Right ventricle myocardium superior (tissue), 1 donor: ENCODE measurements at places on chromosomes 4 and X. TPM values are rescaled to one million over a fixed set of nuclear protein-coding genes. Genes with fewer than 3 reads are reported as not detected.

The RBMX gene
- total RNA-seq = 78.3 TPM

GRCh38 chr4:159052315-159052714 lies 50.6 kb upstream of the RAPGEF2 start:
- no peak for DNase-seq

GRCh38 chr4:153782581-153782980 lies 6.3 kb downstream of the SFRP2 start:
- DNase-seq = no peak

The PPARGC1A gene
- 82.8 TPM for total RNA-seq

GRCh38 chr4:145496292-145496691 lies 14.6 kb downstream of the SMAD1 start:
- DNase-seq = no peak

DNA sequence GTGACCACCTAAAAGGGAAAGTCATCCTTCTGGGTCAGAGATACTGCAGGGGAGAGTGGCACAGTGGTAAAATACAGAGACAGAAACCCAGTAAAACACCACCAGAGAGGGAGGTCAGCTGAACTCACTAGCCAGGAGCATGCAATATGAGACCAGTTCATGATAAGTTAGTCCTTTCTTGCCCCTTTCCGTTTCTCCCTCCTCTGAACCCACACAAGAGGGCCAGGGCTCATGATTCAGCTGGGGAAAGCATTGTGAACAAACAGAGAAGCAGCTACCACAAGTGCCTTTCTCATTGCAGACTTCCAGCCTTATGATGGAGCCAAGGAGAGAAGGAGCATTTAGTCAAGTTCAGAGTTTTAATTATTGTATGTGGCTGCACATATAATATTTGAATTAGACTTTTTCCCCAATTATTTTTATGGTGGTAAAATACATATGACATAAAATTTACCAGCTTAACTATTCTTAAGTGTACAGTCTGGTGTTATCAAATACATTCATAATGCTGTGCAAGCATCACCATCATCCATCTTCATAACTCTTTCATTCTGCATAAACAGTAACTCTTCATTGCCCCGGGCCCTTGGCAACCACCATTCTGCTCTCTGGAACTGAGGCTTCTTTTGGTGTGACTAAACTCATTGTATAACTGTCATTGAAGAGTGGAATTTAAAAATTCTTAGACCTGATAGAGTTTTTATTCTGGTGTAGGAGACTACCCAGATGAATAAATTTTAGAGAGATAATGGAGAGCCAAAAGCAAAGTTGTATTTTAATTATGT lies 114.6 kb downstream of the DDIT4L start:
- no peak for DNase-seq

DNA sequence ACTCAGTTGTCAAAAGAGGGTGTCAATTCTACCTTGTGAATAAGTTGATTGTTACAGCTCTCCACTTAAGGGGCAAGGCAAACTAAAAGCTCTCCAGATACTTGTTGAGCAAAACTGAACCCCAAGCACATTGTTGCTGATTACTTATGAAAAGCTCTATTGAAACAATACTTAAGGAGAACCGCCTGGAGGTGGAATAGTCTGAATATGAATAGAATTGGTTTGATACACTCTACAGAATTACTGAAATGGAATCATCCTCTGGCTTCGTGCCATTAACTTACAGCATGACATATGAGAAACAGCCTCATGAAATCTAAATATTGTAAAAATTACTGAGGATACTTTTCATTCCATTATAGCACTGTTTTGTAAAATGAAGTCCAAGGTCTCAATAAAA lies 127.0 kb upstream of the SH3RF1 start:
- no peak for DNase-seq

- DNase-seq = no peak
These were observed 475.7 kb upstream of the SLIT2 start for GRCh38 chr4:19776021-19776459.

GRCh38 chrX:119228512-119229252 lies 7.4 kb upstream of the PGRMC1 start:
- DNase-seq = no peak

DNA sequence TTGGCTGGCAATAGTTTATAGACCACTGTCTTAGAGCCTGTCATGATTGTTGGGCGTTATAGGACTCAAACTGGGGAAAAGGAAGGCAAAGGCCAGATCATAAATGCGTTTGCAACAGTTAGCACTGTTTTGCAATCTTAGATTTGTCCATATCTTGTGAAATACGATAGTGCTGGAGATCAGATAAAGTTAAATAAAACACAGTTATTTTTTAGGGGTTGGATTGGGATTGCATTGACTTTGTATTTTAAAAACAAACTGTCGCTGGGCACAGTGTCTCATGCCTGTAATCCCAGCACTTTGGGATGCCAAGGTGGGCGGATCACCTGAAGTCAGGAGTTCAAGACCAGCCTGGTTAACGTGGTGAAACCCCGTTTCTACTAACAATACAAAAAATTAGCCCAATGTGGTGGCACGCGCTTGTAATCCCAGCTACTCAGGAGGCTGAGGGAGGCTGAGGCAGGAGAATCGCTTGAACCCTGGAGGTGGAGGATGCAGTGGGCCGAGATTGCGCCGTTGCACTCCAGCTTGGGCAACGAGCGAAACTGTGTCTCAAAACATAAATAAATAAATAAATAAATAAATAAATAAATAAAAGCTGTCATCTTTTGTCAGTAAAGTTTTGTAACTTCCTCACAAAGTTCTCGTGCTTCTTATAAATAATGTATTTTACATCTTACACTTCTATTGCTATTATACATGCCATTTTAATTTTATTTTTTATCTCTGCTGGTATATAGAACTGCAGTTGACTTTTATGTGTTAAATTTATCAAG lies 117.2 kb downstream of the KDM6A start:
- DNase-seq = no peak

DNA sequence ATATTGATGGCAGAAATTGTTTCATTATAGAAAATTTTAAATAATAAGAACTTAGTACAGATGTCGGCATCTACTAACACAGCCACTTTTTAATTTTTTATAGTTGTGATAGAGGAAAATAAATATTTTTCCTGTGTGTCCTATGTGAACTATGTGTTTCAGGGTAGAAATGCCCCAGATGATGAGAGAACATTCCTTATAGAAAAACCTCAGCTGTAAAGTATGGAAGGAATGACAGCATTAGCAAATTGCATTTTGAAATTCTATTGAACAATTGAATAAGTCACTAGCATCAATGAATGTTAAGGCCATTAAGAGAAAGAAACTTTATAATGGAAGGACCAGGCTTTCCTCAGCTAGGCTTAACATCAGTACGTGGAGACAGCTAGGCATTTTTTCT lies 149.2 kb downstream of the CFAP299 start:
- DNase-seq = no peak

The NSG1 gene
- 6.8 TPM for total RNA-seq

The HSFX2 gene
- not detected for total RNA-seq

DNA sequence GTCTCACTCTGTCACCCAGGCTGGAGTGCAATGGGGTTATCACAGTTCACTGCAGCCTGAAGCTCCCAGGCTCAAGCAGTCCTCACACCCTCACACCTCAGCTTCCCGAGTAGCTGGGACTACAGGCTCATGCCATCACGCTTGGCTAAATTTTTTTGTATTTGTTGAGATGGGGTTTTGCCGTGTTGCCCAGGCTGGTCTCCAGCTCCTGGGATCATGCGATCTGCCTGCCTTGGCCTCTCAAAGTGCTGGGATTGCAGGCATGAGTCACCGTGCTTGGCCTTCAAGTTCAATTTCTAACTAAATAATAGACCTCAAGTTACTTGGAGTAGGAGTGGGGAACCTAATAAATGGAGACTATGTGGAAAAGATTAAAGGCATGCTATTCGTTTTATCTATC lies 48.9 kb downstream of the MND1 start:
- DNase-seq = no peak

The FGFBP2 gene
- 2.0 TPM for total RNA-seq

The SLC10A3 gene
- 11.1 TPM for total RNA-seq
